ENCODE measurements at places on chromosomes 1 and 21.

DNA sequence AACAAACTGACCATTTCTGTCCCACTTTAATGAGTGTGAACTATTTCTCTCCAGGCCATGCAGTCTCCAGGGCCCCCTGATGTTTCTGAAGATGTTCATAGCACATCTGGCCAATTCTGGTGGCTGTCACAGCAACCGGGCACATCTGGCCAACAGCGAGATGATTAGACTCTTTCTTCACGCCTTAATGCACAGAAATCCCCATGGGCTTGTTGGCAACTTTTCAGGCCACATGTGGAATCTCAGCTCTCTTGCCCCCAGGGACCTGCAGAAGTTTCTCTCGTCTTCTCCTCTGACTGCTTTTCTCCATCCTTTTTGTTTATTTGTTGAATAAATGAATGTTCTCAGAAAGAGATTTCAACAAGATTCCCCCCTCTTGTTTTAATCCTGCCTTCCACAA lies 71.2 kb upstream of the HMGB4 start:
- DNase-seq: no peak

- no peak for DNase-seq
Measured at GRCh38 chr1:110225756-110226404, 15.8 kb downstream of the KCNC4 start.

- DNase-seq: no peak
Measured at GRCh38 chr1:193411215-193411614, 224.8 kb upstream of the B3GALT2 start.

DNA sequence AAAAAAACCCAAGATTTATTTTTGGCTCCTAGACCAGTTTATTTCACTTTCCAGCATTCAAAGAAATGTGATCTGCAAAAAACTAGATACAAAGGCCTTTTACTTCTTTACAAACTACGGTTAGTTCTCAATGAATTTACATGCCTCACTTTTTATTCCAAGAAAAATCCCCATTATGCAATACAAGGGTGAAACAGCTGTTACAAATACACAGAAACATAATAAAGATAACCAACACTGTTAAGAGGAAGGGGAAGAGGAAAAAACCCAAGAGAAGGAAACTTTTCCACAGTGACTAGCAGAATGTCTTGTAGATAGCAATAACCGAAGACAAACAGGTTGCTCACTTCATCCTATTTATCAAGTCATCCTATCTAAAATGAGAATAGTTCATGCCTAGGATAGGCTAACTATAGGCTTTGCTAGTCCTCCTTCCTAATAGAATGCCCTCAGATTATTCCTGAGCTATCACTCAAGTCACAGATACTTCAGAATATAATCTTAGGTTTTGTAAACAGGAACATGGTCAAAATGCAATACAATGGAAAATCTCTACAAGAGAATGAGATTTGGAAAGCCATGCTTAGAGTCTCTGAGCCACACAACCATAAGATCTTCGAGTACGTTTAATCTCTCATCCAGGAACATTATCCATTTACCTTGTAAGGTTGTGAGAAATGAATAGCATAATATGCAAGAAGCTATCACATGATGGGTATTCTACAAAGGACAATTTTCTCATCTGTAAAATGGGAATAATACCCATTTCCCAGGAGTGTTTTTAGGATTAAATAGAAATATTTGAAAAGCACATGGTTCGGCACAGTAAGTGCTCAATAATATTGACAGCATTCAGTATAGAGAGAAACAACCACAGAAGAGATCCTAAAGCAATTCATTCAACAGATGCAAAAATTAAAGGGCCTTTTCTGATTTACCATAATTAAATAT lies 5.4 kb downstream of the PNRC2 start:
- DNase-seq: no peak

GRCh38 chr1:226658546-226659125 lies 80.4 kb downstream of the ITPKB start:
- DNase-seq: no peak

- DNase-seq: no peak
Measured at GRCh38 chr1:231527586-231528171, 790 bp upstream of the TSNAX start.

DNA sequence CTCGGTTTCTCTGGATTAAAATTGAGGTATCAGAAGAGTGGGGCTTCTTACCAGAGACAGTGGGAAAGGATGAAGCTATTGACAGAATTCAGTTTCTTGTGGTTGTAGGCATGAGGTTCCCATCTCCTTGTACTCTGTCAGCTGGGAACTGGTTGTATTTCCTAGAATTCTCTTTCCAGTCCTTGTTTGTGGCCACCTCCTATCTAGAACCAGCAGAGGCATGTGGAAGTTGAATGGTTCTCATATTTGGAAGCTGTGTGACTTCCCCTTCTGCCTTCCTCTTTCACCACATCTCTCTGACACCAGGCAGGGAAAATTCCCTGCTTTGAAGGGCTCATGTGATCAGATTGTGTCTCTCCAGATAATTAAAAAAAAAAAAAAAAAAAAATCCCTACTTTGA lies 457.7 kb upstream of the ADAMTS5 start:
- DNase-seq: no peak

DNA sequence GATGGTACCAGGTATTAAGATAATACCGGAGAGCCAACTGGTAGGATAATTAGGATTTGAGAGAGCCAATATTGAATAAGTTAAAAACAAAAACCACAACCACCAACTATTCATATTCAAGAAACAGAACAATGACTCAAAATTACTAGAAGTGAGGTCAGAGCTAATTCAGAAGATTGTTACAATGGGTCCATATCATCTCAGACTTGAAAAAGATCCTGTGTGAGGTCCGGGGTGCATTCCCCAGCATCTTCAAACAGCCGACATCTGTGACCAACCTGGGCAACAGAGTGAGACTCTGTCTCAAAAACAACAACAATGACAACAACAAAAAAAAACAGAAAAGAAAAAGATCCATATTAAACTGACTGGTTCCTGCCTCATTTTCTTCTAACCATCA lies 18.6 kb downstream of the AK2 start:
- DNase-seq: no peak

- DNase-seq: no peak
Measured at GRCh38 chr1:63975481-63975880, 201.7 kb downstream of the ROR1 start.

DNA sequence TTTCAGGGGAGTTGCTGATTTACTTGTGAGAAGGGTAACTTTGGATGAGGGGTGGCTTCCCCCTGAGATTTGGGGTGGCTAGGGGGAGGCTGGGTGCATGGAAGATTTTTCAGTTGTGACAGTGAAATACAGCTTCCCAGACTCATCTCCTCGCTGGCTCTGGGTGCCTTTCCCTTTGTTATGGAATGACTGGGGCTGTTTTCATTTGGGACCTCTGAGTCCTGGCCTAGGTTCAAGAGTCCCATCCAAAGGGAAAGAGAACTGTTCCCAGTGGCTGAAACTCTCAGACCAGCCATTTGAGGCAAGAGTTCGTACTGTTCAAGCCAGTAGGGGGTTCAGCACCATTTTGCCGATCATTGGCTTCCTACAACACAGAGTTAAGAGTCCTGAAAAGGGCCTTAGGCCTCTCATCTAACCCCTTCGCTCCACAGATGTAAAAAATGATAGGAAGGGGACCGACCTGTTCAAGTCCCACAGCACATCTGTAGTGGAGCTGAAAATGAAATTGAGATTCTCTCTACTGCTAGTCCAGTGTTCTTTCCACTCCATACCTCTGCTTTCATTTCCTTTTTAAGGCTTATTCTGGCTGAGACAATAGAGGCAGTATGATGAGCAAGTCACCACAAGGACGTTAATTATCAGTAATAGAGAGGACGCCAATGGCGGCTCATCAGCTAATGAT lies 958 bp downstream of the DDR2 start:
- no peak for DNase-seq

DNA sequence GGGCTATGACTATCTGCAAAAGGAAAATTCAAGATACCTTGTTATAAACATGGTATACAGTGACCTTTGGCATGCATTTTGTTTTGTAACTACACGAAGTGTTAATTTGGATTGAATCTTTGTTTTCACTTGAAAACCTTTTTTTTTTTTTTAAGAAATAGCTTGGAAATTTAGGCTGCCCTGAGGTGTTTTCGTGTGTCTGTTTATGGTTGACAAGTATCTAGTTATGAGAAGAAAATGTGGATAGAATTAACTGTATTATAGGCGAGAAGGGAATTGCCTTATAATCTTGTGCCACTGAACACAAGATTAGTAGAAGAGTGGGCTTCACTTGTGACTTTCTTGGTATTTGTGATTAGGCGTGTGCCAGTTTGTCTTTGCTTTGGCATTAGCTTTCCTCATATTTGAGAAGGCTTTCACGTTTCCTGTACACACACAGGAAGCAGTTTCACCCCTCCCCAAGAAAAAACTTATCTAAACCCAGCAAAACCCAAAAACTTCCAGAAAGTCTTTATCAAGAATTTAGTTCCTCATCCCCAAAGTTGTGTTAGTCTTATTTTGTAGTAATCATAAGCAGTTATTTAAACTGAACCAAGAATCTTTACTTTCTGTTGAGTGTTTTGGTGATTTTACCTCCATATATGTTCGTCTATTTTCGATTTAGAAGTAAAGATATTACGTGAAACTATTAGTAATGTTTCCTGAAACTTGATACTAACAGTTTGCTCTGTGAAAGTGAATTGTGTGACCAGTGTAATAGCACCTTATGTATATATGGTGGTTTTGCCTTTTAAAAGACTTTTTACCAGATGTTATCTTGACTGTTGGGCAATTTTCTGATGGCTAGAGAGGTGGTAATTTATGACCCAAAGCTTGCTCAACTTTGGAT lies 3.8 kb downstream of the DYRK1A start:
- DNase-seq: no peak

GRCh38 chr1:112704391-112704933 lies 2.5 kb downstream of the RHOC start:
- no peak for DNase-seq

- DNase-seq: no peak
Measured at GRCh38 chr1:30809514-30810263, 52.1 kb upstream of the LAPTM5 start.

- DNase-seq: no peak
Measured at GRCh38 chr1:197985351-197985750, 68.2 kb downstream of the LHX9 start.

GRCh38 chr1:210072129-210072528 lies 134.1 kb downstream of the SYT14 start:
- no peak for DNase-seq

- no peak for DNase-seq
Measured at GRCh38 chr1:38989979-38990378, 1.1 kb upstream of the AKIRIN1 start.

GRCh38 chr1:100565533-100565932 lies 27.6 kb downstream of the GPR88 start:
- DNase-seq: no peak

- no peak for DNase-seq
Measured at GRCh38 chr1:9181990-9182783, 52.4 kb upstream of the H6PD start.

- DNase-seq: no peak
Measured at GRCh38 chr1:230191855-230192254, 124.8 kb downstream of the GALNT2 start.

- no peak for DNase-seq
Measured at GRCh38 chr1:29975036-29975694, 738.8 kb downstream of the PTPRU start.

DNA sequence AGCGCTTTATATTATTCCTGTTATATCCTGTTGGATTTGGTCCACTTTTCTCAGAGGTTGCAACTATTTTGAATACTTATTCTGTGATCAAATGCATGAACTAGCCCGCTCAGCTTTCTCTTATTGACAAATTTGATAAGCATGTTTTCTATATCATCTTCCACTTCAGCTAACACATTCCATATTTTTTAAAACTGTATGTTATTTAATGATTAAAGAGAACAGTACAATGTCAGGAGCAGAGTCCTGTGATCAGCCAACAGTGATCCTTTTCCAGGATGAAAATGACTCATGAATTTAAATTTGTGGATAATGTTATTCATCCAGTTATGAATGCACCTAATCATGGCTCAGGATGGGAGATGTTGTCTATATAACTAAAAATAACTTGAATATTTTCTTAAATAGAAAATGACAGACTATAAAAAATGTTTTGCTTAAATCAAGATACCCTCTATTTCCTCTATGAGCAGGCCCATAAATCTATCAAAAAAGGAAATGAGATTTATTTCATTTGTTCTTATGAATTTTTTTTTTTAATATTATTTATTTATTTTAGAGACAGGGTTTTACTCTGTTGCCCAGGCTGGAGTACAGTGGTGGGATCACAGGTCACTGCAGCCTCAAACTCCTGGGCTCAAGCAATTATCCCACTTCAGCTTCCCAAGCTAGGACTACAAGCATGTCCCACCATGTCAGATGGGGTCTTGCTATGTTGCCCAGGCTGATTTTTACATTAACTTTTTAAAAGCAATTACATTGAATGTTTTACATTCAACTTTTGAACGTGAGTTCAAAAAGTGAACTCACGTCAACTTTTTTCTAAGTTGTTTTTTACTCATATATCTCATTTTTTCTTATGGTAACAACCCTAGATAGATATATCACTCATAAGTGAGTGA lies 12.5 kb downstream of the BPNT1 start:
- DNase-seq: no peak

DNA sequence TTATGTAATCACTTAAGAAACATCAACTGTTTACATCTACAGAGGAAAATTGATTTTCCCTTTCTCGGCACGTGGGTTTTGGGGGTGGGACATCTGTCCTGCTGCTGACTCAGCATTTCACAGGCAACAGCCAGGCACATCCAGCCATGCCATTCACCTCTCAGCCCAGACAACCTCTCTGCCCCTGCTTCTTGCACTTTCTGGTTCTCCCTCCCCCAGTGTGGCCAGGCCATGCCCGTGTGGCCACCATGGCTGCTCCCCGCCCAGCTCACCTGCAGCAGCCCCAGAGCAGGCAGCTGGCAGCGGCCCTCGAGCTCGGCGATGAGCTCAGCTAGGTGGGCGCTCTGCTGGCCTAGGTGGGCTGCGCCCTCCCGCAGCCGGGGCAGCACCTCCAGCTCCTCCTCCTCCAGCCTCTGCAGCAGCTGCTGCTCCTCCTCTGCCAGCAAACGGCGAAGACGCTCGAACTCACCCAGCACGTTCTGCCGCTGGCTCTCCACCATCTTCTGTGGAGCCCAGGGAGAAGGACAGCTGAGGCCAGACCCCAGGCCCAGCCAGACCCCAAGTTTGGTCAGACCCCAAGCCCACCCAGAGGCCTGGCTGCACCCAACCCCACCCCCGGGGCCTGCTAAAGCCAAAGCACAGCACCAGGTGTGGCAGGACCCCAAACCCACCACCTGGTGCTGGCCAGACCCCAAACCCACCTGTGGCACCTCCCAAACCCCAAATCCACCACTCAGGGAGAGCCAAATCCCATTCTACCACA lies 5.8 kb downstream of the TRIM11 start:
- DNase-seq: no peak

GRCh38 chr1:45205910-45206721 lies at the start of gene ZSWIM5:
TSS of gene ZSWIM5 (minus strand) at chr1:45206605. CDS start at chr1:45206350, 255 bp downstream.
- peak; percentile 41 for DNase-seq

- DNase-seq: no peak
Measured at GRCh38 chr1:93443454-93443853, 4.5 kb upstream of the FNBP1L start.

DNA sequence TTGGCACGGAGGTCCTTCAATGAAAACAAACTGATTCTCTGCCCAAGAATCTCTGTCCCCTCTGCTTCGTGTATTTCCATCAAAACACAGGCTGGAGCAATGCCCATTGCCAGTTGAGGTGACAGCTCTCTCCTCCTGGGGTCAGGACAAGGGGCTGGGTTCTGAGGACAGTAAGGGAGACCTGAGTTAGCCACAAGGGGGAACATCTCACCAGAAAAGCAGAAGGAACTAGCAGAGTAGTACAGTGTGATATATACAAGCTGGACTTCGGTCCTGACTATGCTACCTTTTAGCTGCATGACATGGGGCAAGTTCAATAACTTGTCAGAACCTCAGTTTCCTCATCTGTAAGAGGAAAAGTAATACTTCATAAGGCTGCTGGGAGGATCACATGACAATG lies 50.3 kb downstream of the SYT2 start:
- no peak for DNase-seq

GRCh38 chr1:196001188-196001587 lies 607.1 kb downstream of the KCNT2 start:
- DNase-seq: no peak

All from stimulated activated CD8-positive, alpha-beta memory T cell treated with anti-CD3 and anti-CD28 coated beads, Interleukin-12 subunit alpha, Interleukin-12 subunit beta, amount 100 ng/mL, for 4 hours (primary cell).